Stimulated activated naive CD8-positive, alpha-beta T cell treated with anti-CD3 and anti-CD28 coated beads, Interleukin-15, amount 100 ng/mL, for 72 hours (primary cell): ENCODE measurements at places on chromosomes 2 and 18.
A peak's percentile ranks its signal among the peaks of the same experiment; 100 is the strongest.

GRCh38 chr2:3313781-3314375 lies 63.7 kb downstream of the EIPR1 start:
- no peak for DNase-seq

DNA sequence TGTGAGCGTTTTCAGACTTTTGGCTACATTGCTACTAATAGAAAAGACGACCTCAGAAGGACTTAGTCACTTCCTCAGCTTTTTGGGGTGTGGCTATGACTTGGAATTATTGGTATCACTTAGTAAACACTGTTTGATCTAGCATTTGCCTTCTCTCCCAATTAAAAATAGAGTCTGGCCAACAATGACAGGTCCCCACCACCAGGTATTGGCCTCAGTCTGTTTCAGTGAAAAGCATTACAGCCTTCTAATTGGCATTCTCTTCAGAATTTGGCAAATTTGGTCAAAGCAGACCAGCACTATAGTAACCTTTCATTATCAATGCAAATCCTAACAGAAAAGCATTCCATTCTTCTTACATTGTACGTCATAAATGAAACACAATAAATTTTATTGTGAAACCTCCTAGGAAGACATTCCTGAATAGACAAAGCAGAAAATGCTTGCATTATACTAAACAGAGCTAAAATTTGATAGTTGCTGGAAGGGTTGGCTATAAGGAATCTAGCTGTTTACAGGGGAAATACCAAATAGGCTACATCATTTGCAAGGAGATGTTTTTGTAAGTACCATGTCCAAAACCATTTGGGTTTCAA lies 613.9 kb downstream of the IRS1 start:
- no peak for DNase-seq

GRCh38 chr18:68504441-68505177 lies 210.3 kb downstream of the TMX3 start:
- DNase-seq = no peak

- DNase-seq = no peak
Measured at GRCh38 chr2:221529943-221530652, 42.0 kb downstream of the EPHA4 start.

DNA sequence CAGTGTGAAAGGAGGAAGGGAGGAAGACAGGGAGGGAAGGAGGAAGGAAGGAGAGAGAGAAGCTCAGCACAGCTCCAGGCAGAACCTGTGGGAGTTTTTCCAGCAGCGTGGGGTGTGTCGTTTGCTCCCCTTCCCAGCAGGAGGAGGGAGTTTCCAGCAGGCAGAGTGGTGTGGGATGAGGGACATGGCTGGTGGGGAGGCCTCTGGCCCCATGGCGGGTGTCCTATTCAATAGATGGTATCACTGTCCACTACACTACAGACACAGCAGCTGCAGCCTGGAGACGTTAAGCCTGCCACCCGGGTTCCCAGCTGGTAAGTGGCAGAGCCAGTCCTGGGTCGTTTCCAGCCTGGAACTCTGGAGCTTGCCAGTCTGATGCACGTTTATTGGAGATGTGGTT lies 44.7 kb downstream of the GLI2 start:
- DNase-seq = no peak

DNA sequence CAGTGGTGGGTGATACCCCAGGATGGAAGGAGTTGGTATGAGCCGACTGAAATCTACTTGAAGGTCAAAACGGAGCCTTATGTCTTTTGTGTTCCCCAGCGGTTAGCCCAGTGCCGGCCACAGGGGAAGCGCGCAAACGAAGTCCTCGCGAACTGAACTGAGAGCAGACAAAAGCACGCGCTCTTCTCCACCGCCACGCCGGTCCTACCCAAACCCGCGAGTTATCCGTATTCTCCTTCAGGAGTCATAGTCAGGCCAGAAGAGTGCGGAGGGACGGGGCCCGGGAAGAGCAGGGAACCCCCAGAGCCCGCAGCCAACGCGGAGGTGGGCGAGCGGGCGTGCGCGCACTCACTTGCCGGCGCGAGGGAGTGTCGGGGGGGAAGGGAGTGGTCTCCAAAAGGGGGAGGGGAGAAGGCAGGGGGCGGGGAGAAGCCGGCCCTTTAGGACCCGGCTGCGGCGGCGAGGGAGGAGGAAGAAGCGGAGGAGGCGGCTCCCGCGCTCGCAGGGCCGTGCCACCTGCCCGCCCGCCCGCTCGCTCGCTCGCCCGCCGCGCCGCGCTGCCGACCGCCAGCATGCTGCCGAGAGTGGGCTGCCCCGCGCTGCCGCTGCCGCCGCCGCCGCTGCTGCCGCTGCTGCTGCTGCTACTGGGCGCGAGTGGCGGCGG lies at the start of gene IGFBP2:
TSS of gene IGFBP2 (plus strand) at position 469 of the 664 bp plus-strand sequence. CDS start at position 573, 104 bp downstream.
- peak; percentile 34 for DNase-seq

DNA sequence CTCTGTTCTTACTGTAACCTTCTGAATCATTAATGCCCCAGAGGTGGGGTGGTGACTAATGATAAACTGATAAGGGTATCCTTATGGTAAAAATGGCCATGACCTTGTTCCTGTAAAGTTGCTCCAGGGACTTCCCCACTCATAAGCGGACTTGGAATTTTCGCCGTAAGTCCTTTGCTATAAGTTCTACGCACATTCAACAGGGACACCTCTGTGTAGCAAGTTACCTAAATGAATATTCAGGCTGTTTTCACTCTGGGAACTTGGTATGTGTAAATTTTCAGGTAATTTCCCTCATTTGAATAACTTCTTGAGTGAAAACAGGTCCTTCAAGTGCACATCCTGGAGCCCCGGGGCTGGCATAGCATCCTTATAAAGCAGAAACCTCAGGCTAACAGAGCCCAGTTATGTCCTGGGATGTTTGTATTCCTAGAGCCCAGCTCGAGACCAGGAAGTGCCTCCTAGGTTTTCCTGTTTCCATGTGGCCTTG lies 9.4 kb upstream of the AGFG1 start:
- peak; percentile 46 for DNase-seq

DNA sequence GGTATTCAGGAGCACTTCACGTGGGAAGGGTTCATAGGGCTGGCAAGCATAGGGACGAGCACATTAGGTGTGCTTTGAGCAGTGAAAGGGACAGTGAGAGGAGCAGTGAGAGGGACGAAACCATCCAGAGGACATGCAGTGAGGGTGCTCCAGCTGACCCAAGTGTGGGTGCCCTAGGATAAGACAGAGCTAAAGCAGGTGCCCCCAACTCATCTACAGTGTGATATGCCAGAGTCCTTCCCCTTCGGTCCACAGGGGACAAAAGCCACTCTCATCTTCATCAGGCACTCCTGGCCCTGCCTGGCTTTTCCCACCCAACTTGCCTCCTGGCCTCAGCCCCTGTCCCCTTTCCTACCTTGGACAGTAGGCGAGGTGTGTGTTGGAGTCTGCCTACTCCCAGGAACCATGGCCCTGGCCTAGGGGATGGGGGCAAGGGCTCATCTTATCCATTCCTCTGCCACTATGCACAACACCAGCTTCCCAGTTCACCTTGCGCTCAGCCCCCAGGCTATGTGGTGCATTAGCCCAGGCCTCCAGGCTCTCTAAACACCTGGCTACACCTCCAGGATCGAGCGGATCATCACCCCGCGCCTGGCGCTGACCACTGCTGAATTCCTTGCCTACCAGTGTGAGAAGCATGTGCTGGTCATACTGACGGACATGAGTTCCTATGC lies 16.1 kb upstream of the ANKRD53 start:
- peak; percentile 2 for DNase-seq

- no peak for DNase-seq
Measured at GRCh38 chr18:45505497-45506206, 109.6 kb upstream of the SLC14A2 start.

- DNase-seq = no peak
Measured at GRCh38 chr2:142112757-142113221, 18.0 kb downstream of the LRP1B start.

DNA sequence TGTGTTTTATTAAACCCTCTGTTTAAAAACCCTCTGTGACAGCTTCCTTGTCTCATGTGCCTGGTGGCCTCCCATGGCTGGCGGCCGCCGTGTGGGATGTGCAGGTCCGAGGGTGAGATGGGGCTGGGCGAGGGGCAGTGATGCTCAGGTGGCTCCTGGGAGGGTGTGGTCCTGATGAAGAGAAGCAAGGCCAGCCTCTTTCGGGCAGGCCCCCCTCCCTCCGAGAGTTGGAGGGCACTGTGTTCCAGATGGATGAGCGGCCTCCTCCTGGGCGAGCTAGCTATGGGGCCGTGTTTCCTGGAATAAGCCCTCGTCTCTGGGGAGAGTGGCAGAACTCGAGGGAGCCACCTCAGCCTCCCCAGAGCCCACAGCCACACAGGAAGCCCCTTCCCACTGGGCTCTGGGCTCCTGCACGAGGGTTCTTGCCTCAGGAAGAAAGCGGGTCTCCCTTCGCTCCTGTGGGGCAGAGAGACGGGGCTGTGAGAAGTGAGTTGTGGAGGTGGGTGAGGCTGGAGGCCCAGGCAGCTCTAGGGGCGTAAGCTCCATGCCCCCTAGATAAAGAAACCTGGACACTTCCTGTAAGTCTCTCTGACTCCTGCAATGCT lies 72.1 kb downstream of the ASB1 start:
- DNase-seq = no peak

GRCh38 chr2:100146657-100146960 lies 4.2 kb upstream of the AFF3 start:
- DNase-seq = no peak

DNA sequence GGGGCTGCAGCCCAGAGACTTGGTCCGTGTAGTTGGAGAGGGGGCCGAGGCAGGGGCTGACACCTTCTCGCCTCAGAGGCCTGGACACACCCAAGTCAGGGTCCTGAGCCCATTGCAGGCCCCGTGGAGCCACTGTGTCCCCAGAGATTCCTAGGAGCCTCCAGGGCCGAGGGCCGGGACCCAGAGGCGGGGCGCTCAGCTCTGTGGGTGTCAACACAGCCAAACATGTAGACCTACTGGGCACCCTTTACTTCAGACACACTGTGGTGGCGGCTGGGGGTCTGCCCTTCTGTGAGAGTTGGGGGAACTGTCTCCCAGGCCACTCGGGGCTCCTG lies 459 bp upstream of the ESPNL start:
- DNase-seq = no peak

- DNase-seq = no peak
Measured at GRCh38 chr18:3409811-3410210, 40.2 kb upstream of the TGIF1 start.

DNA sequence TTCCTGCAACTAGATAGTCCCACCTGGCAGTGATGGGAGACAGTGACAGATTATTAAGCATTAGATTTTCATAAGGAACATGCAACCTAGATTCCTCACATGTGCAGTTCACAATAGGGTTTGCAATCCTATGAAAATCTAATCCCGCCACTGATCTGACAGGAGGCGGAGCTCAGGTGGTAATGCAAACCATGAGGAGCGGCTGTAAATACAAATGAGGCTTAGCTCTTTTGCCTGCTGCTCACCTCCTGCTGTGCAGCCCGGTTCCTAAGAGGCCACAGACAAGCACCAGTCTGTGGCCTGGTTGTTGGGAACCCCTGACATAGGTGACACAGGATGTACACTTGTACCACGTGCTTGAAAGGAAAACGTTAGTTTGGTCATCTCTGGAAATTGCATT lies 41.6 kb downstream of the CDH19 start:
- DNase-seq = no peak

- no peak for DNase-seq
Measured at GRCh38 chr2:218009231-218009630, 6.4 kb upstream of the TNS1 start.

DNA sequence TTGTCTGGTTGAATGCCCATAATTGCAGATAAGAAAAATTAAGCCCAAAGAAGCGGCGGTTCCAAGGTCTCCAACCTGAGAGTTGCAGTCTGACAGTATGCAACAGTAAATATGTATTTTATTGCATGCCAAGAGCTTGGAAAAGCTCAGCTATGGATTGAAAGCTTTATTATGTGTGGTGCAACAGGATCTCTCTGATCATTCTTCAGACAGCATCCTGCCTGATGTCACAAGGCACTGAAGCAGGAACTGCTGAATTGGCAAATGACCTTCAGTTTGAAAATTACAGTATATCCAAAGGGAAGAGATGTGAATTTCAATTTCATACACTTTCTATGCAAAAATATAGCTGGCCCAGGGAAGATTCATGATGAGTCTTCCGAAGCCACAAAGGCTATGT lies 42.5 kb downstream of the DOCK10 start:
- no peak for DNase-seq
